ENCODE measurements at places on chromosomes 6 and 20.
A peak's percentile ranks its signal among the peaks of the same experiment; 100 is the strongest.

GRCh38 chr20:34977365-34978091 is 21.9 kb downstream of the MYH7B start:
- no peak for DNase-seq

DNA sequence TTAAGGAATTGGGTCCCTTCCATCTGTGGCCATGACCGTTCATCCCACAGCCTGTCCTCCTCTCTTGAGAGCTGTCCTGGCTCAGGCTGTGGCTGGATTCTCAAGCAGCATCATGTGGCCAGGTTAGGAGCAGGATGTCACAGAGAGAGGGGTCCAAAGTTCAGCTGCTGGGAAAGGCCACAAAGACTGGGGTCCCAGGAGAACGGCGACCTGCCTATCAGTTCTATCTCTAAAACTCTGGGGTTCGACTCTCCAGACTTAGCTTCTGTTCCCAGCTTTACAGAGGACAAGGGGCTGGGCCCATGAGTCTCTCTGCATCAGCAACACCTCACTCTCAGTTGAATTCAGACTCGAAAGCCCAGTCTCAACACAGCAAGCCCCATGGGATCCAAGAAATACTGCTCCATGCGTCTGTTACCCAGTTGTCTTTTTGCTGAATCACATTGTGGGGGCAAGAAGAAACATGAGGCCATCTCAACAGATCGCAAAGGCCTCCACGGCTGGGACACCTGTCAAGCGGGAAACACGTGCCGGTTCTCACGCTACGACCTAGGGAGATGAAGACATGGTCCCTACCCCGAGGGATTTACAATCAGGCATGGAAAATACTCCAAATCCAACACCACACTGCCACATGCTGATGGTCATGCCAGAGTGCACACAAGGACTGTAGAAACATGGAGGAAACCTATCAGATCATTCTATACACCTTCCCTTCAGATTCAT is 95.4 kb downstream of the SLC22A23 start:
- DNase-seq, result no peak

DNA sequence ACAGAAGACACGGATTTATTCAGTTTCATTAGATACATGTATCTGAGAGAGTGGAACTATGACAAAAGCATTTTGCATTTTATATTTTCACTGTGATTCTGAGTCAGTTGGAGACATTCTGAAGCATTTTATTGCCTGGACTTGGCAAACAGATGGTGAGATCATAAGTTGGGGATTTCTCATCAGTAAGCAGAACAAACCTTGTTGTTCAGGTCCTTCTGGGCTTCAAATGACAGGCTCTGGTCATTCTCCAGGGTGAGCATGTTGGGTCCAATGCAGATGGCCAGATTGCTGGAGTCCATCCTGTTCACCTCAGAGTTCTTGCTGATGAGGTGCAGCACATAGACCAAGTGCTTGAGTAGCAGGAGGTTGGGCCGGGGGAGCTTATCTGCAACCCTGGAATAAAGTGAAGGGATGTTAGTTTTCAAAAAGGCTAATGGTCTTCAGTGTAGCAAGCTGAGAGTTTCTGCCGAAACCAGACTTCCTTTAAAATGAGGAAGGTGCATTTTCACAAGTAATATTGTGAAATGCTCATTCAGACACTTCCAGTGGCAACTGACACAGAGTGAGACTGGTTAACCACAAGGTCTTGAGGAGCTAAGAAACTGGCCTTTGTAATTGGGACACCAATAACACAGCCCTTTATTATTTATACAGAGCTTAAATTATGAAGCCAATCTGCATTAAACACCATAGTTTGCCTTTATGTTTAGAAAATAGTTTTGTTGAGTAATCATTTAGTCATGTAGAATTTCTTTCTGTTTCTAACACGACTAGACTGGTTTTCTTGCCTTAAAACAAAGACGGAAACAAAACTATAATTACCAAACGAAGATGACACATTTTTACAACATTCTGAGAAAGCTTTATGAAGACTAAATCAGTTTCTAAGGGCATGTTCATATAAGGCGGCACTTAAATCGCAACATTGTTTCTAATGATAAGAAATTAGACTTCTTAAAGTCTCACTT is 5.6 kb downstream of the TAGAP start:
- peak; percentile 4 for DNase-seq

GRCh38 chr20:38043512-38044300 is 10.2 kb downstream of the RPRD1B start:
- peak; percentile 36 for DNase-seq

- DNase-seq, result no peak
These were observed 45.6 kb upstream of the RIPOR2 start for GRCh38 chr6:24981386-24981760.

- DNase-seq, result no peak
These were observed 10.5 kb downstream of the FAM120B start for GRCh38 chr6:170317076-170317475.

GRCh38 chr20:20731000-20731944 is 18.8 kb upstream of the RALGAPA2 start:
- DNase-seq, result no peak

GRCh38 chr20:1415667-1416468 is 23.0 kb upstream of the FKBP1A start:
- peak; percentile 97 for DNase-seq
